GM23338 (cell line): ENCODE measurements at places on chromosomes 7 and 10. TPM values are rescaled to one million over a fixed set of nuclear protein-coding genes. Genes with fewer than 3 reads are reported as not detected.

HOXA3 gene
- not detected in 2 replicates for total RNA-seq

- H3K27ac ChIP-seq = 0 out of 2 replicates have a peak overlapping the region, but pooled peaks have one; percentile 14
- no peaks in the 10 kb centered on the region for H3K4me1 ChIP-seq
- H3K27me3 ChIP-seq = no peaks in the 10 kb centered on the region
- DNase-seq = no peak
- H3K4me3 ChIP-seq = no peak overlapping the region
Measured at GRCh38 chr7:2116989-2117591, 115.7 kb downstream of the MAD1L1 start.

DNA sequence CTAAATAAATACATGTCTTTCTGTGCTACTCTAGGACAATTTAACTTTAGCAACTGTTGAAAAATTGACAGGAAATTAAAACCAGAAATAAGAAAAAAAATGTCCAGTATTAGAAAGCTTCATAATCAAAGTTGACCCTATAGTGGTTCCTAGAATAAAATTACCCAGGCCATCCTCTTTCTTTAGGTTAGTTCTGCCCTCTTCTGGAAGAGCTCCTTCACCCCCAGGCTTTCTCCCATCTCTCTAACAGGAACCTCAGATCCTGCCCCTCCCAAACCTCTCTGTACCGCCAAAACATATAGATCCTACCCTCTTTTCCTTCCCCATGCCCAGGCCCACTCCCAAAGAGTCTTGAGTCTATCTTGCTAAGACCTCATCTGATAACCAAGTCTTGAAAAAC is 159.4 kb upstream of the CDK1 start:
- no peak overlapping the region for H3K4me3 ChIP-seq
- peak; percentile 25 for DNase-seq
- no peak overlapping the region for H3K27ac ChIP-seq
- no peaks in the 10 kb centered on the region for H3K4me1 ChIP-seq

MKX gene
- total RNA-seq = 0.97 and 1.6 TPM in 2 replicates

DNA sequence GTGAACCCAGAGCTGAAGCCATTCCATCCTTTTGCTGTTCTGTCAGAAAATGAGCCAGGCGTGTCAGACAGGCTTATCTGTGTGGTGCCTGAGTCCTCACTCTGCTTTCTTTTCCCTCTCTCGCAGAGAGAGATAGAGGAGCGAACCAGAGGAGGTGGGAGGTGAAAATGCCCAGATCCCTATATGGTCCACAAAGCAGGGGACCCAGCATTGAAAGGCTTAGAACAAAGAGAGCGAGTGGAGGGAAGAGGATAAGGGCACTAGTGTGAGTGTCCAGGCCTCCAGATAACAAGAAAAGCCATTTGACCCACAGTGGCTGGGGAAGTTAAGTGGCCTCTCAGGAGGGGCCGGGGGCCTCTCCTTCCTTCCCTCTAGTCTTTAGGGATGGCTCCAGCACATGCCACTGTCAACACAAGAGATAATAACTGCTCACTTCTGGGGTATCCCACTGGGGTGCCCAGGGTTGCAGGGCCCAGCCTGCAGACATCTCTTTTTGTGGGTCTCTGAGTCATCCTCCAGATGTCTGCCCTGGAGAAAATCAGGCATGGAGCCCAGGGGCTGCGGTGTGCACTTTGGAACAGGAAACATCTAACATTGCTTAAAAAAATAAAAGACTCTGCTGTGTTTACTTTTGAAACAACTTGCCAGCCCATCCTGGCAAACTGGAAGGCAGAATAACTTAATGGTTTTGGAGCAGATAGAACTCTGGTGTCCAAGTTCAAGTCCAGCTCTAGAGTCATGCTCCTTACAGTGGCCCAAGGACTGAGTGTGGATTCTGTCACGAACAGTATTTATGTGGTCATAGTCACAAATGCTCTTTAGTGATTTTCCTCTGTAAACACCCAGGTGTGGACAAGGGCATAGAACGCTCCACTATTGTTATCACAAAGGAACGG is 189.5 kb downstream of the CXCL12 start:
- H3K4me3 ChIP-seq = no peak overlapping the region
- no peak for DNase-seq
- no peaks in the 10 kb centered on the region for H3K36me3 ChIP-seq
- H3K27ac ChIP-seq = no peak overlapping the region

GRCh38 chr10:103709341-103709920 is 145.9 kb downstream of the SH3PXD2A start:
- no peaks in the 10 kb centered on the region for H3K4me1 ChIP-seq
- no peaks in the 10 kb centered on the region for H3K36me3 ChIP-seq
- no peak overlapping the region for H3K4me3 ChIP-seq
- no peak overlapping the region for H3K27ac ChIP-seq
- DNase-seq = no peak

- no peaks in the 10 kb centered on the region for H3K27me3 ChIP-seq
- no peaks in the 10 kb centered on the region for H3K36me3 ChIP-seq
- no peak overlapping the region for H3K4me3 ChIP-seq
- H3K4me1 ChIP-seq = no peaks in the 10 kb centered on the region
- no peak for DNase-seq
Measured at GRCh38 chr10:18229826-18230225, 89.6 kb downstream of the CACNB2 start.

COL17A1 gene
- 0.04 and 1.3 TPM in 2 replicates for total RNA-seq

DNA sequence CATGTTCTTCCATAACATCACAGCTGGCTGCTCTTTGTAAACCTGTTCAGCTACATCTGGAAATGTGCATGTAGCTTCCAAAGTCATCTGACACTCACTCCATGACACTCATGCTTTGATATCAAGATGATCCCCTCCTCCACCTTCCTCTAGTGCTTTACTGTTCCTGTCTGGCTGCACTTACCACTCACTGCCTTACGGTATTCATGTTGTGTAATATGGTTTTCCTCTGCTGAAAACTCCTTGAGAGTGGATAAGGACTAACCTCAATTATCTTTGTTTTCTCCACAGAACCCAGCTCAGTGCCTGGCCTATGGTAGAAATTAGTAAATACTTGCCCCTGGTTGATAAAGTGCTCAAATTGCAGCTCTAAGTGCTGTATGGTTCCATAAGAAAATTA is 483.9 kb downstream of the HTR7 start:
- no peaks in the 10 kb centered on the region for H3K36me3 ChIP-seq
- H3K4me3 ChIP-seq = no peak overlapping the region
- H3K27ac ChIP-seq = no peak overlapping the region
- no peak for DNase-seq

DNA sequence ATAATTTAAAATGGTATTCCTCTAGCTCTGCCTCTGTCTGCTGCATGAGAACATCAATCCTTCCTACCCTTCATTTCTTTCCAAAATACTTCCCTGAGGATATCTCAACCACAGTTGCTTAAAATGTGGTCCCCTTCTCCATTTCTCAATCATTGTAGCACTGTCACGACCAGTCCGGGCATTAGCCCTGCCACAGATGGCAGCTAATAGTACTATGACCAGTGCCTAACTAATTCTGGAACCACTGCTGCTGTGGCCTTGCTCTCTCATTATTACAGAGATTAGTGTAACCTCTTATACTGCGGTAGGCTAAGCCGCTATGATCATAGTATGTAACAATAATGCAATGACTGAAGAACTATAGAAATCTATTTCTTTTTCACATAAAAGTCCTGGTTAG is 66.0 kb downstream of the REEP3 start:
- no peak overlapping the region for H3K4me3 ChIP-seq
- DNase-seq = no peak
- no peaks in the 10 kb centered on the region for H3K36me3 ChIP-seq

MEOX2 gene
- total RNA-seq = 1.2 and 2.1 TPM in 2 replicates

DNA sequence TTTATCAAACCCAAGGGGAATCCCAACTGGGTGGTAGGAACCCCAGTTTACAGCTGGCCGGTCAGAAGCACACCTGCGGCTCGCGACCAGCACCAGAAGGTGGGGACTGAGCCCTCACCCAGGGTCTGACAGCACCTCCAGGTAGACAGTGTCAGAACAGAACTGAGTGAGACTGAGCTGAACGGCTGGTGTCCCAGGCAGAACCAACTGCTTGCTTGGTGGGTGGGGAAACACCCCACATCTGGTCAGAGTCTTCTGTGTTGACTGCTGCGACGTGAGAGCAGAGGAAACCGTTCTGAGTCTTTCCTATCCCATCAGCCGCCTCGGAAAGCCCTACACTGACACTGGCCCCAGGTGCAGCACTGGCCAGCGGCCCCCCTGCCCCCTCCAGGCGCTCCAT is 160.7 kb downstream of the MAD1L1 start:
- no peaks in the 10 kb centered on the region for H3K36me3 ChIP-seq
- H3K27me3 ChIP-seq = no peaks in the 10 kb centered on the region
- no peaks in the 10 kb centered on the region for H3K4me1 ChIP-seq
- no peak overlapping the region for H3K4me3 ChIP-seq

- peaks cover 18% of the 10 kb centered on the region for H3K4me1 ChIP-seq
- no peak for DNase-seq
- H3K27me3 ChIP-seq = no peaks in the 10 kb centered on the region
- H3K4me3 ChIP-seq = no peak overlapping the region
Measured at GRCh38 chr10:52466464-52466863, 152.4 kb downstream of the DKK1 start.

DNA sequence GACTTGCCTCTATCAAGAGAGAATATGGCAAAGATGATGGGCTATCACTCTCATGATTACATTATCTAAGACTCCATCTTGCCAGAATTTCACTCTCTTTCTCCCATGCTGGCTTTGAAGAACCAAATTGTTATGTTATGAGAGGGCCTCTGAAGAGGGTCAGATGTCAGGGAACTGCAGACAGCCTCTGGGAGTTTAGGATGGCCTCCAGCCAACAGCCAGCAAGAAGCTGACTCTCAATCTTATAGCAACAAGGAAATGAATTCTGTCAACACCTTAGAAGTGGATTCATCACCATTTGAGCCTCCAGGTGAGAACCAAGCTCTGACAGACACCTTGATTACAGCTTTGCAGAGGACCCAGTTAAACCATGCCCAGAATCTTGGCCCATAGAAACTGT is 33.6 kb downstream of the ZNF22 start:
- no peak overlapping the region for H3K4me3 ChIP-seq
- no peaks in the 10 kb centered on the region for H3K36me3 ChIP-seq
- no peaks in the 10 kb centered on the region for H3K27me3 ChIP-seq
- H3K27ac ChIP-seq = no peak overlapping the region

UFSP1 gene
- total RNA-seq = 11.5 and 11.8 TPM in 2 replicates

GRCh38 chr7:158032561-158033115 is 555.0 kb downstream of the PTPRN2 start:
- H3K4me1 ChIP-seq = no peaks in the 10 kb centered on the region
- no peaks in the 10 kb centered on the region for H3K27me3 ChIP-seq
- H3K4me3 ChIP-seq = no peak overlapping the region
- no peak overlapping the region for H3K27ac ChIP-seq

FHIP2A gene
- total RNA-seq = 11.8 and 13.7 TPM in 2 replicates

DNA sequence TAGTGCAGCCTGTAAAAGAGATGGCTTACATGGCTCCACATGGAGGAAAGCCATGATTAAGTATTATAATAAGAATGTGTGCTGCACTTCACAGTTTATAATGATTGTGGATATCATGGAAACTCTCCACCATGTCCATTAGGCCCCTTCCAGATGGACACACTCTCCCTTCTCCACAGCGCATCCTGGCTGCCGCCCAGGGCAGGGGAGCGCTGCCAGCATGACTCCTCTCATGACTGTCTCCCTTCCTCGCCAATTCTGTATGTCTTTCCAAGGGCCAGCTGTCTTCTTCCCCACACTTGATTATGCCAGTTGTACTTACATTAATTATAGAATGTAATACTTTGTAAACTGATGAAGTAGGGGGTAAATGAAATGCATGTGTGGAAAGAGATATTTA is 259.3 kb upstream of the TMEM72 start:
- no peak overlapping the region for H3K27ac ChIP-seq
- no peaks in the 10 kb centered on the region for H3K27me3 ChIP-seq
- no peak for DNase-seq
- no peak overlapping the region for H3K4me3 ChIP-seq

DNA sequence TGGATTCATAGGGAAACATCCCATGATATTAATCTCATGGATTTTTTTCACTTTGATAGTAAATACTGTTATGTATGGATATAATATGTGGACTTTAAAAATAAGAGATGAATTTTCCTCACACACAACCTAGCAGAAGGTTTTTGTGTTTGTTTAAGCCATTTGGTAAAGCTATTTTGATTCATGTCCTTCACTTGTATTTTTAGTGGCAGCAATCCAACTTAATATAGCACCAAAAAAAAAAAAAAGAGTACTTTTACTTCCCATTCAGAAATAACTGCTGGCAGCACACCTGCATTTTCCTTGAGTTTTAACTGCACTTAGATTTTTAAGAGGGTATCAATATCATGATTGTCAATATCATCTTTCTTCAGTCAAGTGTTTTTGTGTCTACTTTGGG is 60.0 kb downstream of the MCMBP start:
- DNase-seq = no peak
- H3K4me1 ChIP-seq = peaks cover 7% of the 10 kb centered on the region
- no peak overlapping the region for H3K27ac ChIP-seq
- H3K36me3 ChIP-seq = no peaks in the 10 kb centered on the region

LRRD1 gene
- 0.08 TPM in 1 of 2 replicates, not detected in the other for total RNA-seq

DNA sequence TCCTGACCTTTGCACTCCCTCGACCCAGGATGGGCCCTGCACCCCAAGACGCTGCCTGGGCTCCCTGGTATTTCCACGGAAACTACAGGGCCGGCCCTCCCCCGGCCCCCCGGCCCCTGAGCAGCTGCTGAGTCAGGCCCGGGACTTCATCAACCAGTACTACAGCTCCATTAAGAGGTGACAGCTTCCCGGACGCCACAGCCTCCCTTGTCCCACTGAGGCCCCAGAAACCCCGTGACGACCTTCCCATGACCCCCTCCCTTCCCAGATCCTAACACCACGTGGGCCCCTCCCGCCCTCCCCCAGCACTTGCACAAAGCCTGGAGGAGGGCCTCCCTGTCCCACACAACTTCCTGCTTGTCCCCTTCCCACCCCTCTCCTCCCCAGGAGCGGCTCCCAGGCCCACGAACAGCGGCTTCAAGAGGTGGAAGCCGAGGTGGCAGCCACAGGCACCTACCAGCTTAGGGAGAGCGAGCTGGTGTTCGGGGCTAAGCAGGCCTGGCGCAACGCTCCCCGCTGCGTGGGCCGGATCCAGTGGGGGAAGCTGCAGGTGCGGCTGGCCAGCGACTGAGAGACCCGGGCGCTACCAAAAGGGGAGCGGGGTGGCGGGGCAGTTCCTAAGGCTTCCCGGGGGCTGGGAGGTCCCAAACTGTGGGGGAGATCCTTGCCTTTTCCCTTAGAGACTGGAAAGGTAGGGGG is 5.7 kb downstream of the NOS3 start:
- DNase-seq = peak; percentile 49
- H3K4me3 ChIP-seq = no peak overlapping the region
- no peak overlapping the region for H3K27ac ChIP-seq
- no peaks in the 10 kb centered on the region for H3K27me3 ChIP-seq

DNA sequence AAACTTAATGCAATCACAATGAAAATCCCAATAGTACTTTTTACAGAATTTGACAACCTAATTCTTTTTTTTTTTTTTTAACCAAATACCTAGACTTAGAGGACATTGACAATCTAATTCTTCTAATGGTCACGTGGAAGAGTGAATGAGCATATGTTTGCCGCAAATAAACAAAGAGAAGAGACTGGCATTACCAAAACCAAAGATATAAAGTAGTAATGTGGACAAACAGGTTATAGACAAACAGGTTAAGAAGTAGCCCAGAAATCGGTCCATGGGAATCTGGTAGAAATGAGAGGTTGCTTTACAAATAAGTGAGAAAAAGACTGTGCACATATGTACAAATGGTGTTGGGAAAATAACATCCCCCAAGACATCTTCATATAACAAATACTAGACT is 27.7 kb downstream of the BRAF start:
- no peak for DNase-seq
- H3K27me3 ChIP-seq = no peaks in the 10 kb centered on the region
- no peaks in the 10 kb centered on the region for H3K36me3 ChIP-seq
- H3K4me1 ChIP-seq = peaks cover 18% of the 10 kb centered on the region
- H3K27ac ChIP-seq = no peak overlapping the region
